ENCODE measurements at places on chromosomes 2 and 18.
A peak's percentile ranks its signal among the peaks of the same experiment; 100 is the strongest.

DNA sequence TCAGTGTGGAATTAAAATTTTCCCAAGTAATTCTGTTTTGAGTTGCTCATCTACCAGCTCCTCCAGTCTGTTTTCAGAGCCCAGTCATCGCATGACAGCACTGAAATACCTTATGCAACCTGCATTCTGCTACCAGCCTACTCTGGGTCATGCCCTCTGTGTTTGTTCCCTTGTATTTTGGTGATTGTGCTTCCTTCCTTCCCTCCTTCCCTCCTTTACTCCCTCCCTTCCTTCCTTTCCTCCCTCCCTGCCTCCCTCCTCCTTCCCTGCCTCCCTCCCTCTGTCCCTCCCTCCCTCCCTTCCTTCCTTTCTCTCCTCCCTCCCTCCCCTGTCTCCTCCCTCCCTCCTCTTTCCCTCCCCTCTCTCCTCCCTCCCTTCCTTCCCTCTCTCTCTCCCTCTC is 289.6 kb downstream of the CDH2 start:
- DNase-seq, result peak; percentile 66

- no peak for DNase-seq
Measured at GRCh38 chr2:147553775-147554271, 291.0 kb upstream of the ACVR2A start.

DNA sequence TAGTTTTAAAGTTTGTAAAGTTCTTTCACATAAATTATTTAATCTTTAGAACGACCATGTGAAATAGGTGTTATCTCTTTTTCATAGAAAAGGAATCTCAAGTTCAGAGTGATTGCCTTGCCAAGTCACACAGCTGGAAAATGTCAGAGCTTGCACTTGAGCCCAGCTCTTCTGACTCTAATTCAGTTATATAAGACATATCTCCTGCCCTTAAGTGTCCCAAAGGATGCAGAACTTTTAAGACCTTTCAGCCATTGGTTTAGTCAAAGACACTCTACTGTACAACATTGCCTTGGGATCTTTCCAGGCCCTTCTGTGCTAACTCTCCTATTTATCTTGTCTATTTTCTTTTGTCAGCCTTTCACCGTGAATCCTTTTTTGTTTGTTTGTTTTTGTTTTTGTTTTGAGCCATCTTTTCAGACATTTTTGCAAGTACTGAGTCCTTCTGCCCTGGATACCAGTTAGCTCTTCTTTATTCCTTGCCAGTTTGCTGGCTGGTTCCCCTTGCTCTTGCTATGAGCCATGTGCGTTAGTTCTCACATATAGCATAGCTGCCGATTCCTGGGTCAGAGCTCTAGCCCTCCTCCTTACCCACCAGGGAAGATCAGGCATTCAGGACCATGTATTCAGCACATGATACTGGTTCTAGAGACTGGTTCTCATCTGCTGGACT is 160.0 kb upstream of the MYO3B start:
- no peak for DNase-seq

DNA sequence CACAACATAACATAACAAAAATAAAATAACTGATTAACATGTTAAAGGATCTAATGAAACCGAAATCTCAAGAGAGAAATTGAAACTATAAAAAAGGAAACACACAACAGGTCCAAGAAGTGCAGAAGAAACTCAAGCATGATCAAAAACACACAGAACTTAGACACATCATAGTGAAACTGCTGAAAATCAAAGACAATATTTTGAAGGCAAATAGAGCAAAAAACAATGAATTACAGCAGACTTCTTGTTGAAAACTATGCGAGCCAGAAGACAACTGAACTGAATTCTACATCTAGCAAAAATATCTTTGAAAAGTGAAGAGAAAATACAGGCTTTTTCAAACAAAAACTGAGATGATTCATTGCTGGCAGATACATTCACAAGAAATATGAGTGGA is 61.3 kb downstream of the UGP2 start:
- DNase-seq, result no peak

- no peak for DNase-seq
Measured at GRCh38 chr18:8703092-8703709, 2.2 kb upstream of the MTCL1 start.

DNA sequence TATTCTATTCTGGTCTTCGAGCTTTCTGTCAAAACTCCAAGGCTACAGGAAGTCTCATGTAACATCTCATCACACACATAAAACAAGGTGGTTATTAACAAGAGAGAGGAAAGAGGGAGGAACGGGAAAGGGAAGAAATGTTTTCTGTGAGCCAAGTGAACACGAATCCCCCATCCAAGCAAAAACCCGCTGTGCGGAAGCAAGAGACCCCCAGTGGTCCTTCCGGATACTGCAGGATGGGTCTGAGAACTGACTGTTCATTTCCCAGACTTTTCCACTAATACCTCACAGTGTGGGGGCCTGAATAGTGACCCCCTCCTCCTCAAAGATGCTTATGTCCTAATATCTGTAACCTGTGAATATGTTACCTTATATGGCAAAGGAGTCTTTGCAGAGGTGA is 19.0 kb upstream of the DIPK1C start:
- DNase-seq, result peak; percentile 67

GRCh38 chr2:140604096-140604495 is 1526.7 kb downstream of the LRP1B start:
- no peak for DNase-seq

DNA sequence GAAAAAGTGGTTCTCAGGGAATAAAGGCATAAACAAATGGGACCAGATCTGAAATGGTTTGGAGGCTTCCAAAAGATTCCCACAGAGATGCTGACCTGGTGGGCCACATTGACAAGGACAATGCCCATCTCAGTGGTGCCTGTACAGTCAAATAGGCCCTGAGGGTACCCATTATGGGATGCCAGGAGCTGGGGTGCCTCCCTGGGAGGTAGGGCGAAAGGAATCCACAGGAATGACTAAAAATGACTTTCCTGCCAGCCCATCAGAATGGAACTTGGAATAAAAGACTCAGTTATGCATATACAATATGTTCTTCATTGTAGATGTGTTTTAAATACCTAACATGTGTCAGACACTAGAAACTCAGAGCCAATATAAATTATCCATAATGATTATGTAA is 248.5 kb downstream of the RNF144A start:
- DNase-seq, result peak; percentile 5

- DNase-seq, result peak; percentile 10
Measured at GRCh38 chr2:196535742-196536141, 103.8 kb upstream of the CCDC150 start.

- DNase-seq, result no peak
Measured at GRCh38 chr2:207784898-207785297, 15.2 kb upstream of the FZD5 start.

GRCh38 chr2:80363791-80364349 is 59.3 kb upstream of the LRRTM1 start:
- peak; percentile 15 for DNase-seq

- DNase-seq, result no peak
Measured at GRCh38 chr2:158835431-158835830, 40.3 kb downstream of the DAPL1 start.

- DNase-seq, result no peak
Measured at GRCh38 chr2:119645173-119645855, 33.7 kb upstream of the TMEM177 start.

GRCh38 chr2:101132202-101132601 is 19.0 kb downstream of the TBC1D8 start:
- DNase-seq, result peak; percentile 28

GRCh38 chr18:46461993-46462392 is 195.0 kb downstream of the LOXHD1 start:
- DNase-seq, result no peak

DNA sequence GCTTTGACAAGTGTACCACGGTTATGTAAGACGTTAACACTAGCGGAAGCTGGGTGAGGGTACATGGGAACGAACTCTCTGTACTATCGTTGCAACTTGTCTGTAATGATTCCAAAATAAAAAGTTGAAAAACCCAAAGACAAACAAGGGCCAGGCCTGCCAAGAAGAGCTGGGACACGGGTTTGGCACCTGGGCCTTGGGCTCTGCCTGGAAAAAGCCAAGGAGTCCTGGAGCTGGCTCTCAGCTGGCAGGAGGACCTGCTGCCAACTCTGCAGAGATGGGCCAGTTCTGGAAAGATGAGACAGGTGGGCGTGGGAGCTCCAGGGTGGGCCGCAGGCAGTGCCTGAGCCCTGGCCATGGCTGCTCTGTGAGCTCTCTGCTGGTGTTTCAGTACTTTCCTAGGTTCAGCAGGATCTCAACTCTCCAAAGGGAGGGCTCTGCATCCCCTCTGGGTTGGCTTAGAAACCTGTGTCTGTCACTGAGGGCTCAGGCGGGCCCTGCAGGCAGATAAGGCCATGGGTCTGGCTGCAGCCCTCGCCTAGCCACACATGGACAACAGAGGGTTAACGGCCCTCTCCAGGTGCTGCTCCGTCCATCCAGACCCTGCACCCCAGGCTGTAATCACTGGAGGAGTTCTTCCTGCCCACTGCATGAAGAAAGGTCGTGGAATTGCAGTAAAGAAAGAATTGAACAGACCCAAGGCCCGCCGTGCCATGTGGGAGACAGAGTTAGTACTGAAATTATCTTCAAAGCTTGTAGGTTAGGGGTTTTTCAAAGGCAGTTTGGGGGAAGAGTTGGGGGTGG is 89.9 kb downstream of the RHOB start:
- no peak for DNase-seq

GRCh38 chr2:223001797-223002175 is 50.2 kb upstream of the KCNE4 start:
- no peak for DNase-seq

DNA sequence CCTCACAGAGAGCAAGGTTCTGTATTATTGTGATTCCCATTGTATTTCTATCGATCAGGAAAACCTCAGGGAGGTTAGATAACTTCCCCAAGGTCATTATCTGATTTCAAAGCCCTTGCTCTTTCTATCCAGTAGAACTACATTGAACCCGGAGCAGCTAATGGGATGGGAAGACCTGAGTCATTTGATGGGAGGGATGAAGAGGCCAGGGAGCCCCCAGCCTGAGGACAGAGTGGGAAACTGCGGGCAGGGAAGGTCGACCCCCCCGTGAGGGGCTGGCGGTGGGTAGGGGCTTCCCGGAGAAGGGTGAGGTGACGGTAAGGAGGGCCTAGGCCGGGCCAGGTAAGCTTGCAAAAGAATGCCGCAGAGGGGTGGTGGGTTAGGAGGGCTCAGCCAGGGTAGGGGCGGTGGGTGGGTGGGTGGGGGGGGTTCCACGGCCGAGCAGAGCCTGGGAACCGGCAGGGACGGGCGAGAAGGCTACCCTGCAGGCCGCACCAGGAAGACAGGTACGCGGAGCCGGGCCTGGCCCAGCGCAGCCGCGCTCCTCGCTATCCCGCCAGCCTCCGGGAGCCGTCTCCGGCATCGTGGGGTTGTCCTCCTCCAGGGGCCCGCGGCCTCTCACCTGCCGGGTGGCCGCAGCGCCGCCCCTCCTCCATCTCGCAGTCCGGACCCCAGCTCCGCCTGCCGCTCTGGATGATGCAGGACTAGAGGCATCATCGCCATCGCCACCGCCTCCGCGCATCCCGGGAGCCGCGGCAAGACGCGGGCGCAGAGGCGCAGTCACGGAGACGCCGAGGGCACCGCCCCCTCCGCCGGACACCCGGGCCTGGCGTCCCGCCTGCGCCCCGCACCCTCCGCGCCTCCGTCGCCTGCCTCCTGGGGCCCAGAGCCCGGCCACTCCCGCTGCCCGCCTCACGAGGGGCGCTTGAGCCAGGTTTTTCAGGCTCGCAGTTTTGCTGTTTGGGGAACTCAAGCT is at the start of gene GPR75:
Gene GPR75 (minus strand): TSS at position 762 of the 976 bp plus-strand sequence. CDS start 5,211 bp downstream, outside the sequence.
- no peak for DNase-seq

GRCh38 chr18:61973273-61974115 is 80.7 kb upstream of the RNF152 start:
- DNase-seq, result peak; percentile 48

DNA sequence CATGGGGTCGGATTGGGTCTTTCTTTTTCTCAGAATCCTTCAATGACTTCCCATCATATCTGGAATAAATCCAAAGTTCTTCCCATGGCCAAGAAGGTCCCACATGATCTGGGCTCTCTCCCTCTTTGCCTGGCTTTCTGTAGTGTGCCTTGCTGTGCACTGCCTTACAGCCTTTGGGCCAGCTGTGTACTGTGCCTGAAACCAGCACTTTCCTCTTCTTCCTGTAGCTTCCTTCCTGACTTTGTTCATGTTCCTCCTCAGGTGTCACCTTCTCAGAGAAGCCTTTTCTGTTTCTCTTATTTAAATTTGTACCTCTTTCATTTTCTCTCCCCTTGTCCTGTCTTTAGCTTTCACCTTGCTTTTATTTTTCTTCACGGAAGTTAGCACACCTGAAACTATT is 4.3 kb upstream of the CDCA7 start:
- no peak for DNase-seq

GRCh38 chr2:119772767-119773166 is 13.0 kb downstream of the PTPN4 start:
- DNase-seq, result no peak

Measured in NCI-H69 (cell line).